ENCODE measurements at places on chromosomes 1 and 21.
A peak's percentile ranks its signal among the peaks of the same experiment; 100 is the strongest.

GRCh38 chr1:180053594-180054567 is 99.3 kb downstream of the CEP350 start:
- DNase-seq, result no peak

- no peak for DNase-seq
Measured at GRCh38 chr1:180811886-180812285, 100.8 kb upstream of the KIAA1614 start.

- DNase-seq, result no peak
Measured at GRCh38 chr1:101410048-101410878, 173.4 kb downstream of the S1PR1 start.

DNA sequence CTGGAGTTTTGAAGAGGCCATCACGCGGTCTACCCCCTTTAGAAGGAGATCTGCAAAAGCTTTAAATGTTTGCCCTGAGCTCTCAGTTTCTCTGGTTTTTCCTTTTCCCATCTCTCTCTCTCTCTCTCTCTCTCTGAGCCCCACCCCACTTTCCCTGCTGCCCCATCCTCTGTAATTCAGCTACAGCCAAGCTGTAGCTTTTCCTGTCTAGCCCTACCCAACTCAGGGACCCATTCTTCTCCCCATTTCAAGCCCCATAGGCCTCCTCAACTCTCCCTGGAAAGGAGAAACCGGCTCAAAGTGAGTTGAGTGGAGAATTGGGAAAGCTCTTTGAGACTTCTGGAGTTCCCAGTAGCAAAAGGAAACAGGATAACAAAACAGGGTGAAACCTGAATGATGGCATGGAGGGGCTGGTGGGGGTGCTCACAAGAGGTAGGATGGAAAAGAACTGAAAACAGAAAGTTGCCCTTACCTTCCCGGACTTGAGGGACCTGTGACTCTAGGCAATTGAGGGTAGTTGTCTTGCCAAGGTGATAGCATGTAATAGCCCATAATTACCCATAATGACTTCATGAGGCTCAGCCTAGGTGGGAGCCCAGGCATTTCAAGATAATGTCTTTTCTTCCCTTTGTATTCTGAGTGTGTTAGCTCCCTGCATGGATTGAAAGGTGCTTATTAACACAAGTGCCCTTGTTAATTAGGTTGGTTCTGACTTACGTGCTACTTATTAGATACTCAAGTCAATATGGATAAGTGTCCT is 84.9 kb downstream of the SLC16A1 start:
- no peak for DNase-seq

- peak; percentile 36 for DNase-seq
Measured at GRCh38 chr1:186605762-186606350, 74.4 kb downstream of the PTGS2 start.

- no peak for DNase-seq
Measured at GRCh38 chr1:198497326-198498102, 43.0 kb downstream of the ATP6V1G3 start.

GRCh38 chr1:45883658-45884057 is 80.2 kb downstream of the MAST2 start:
- DNase-seq, result no peak

Measured in left cardiac atrium (tissue), 4 donors.